Stimulated activated CD8-positive, alpha-beta memory T cell treated with anti-CD3 and anti-CD28 coated beads, Interleukin-4, amount 100 ng/mL, for 4 hours (primary cell): ENCODE measurements at places on chromosomes 6 and 20.
A peak's percentile ranks its signal among the peaks of the same experiment; 100 is the strongest.

GRCh38 chr6:161110028-161110779 lies 118.6 kb downstream of the MAP3K4 start:
- DNase-seq: no peak

- no peak for DNase-seq
These were observed 180.6 kb upstream of the STXBP5 start for GRCh38 chr6:147023581-147023980.

DNA sequence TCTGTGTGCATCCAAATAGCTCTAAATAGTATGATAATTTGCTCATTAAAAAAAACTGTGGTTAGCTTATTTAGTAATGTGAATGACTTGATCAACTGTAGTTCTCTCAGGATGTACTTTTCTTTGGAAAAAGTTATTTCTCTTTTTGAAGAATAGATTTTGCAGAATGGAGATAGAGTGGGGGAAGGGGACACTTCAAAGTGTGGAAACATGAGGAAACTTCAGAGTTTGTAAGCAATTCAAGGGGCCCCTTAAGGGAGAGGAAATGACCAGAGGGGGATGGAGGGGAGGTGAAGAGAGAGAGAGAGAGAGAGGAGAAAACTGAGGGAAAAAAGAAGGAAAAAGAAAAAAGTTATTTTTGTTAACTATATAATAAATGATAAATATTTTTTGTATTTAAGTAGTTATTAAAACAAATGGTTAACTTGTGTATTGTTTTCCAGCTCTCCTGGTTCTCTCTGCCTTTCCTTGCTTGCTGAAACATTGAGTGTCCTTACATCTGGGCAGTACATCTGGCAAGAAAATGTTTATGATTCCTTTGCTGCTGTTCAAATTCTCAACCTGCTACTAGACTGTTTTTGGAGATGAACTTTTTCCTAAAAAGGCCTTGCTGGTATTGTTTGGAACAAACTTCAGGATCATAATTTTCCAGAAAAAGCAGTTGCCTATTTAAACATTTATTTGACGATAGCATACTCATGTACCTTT lies 497.5 kb upstream of the CITED2 start:
- DNase-seq: no peak

GRCh38 chr6:20044883-20045282 lies 167.4 kb downstream of the MBOAT1 start:
- no peak for DNase-seq

DNA sequence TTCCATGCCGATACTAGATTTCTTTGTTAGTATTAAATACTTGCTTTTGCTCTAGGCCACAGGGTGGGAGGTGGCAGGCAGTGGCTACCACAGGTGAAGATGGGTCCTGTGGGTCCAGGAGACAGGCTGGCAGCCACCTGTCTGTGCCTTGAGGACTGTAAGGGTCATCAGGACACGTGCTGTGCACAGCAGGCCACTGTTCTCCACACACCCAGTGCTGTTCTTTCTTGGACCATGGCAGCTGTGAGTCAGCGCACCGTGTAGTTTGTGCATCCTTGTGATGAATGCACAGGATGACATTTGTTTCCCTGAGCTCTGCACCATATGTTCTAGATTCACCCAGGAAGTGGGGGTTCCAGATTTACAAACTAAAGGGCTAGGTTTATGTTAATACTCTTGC lies 317.0 kb downstream of the ZFAND3 start:
- DNase-seq: no peak

DNA sequence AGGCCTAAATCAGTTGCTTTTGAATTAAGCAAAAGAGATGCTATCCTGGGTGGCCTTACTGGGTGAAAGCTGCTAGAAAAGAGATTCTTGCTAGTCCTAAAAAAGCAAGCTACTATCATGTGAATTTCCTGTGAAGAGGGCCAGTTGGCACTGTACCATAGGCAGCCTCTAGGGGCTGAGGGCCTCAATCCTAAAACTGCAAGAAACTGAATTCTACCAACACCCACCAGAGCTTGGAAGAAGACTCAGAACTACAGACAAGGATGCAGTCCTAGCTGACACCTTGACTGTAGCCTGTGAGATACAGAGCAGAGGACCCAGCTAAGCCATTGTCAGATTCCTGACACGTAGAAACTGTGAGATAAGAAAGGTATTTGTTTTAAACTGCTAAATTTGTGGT lies 24.5 kb downstream of the CLIC5 start:
- DNase-seq: no peak

DNA sequence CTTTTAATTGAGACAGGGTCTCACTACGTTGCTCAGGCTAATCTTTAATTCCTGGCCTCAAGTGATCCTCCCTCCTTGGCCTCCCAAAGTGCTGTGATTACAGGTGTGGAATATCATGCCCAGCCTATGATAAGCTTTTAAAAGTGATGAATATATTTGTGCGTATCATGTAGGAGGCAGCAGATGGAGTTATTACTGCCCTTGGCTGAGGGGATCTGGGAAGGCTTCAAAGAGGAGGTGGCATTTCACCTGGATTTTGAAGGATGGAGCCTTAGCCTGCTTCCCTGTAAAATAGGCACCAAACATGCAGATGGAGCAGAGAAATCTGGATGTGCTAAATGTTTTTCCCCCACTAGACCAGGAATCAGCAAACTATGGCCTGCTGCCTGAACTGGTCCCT lies 10.1 kb downstream of the PIM1 start:
- no peak for DNase-seq

DNA sequence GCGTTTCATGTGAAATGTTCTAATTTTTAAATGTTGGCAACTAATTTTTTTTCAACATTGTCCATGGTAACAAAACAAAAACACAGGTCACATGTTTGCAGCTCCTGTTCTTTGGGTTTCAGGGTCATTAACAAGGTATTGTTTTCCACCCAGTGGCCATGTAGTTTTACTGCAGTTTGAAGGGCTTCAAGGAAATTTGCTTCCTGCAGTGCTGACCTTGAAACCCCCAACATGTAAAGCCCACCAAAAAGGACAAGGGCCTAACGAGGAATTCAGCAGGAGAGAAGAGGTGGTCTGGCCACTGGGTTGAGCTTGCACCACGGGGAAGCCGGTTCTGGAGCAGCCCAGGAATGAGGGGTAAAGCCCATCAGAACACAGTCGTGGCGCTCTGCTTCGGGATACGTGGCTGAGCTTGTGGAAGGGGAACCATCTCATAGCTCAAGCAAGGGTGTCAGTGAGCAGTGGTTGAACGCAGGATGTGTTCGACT lies 13.9 kb upstream of the KLHL31 start:
- no peak for DNase-seq

- DNase-seq: no peak
These were observed 11.3 kb downstream of the GABRR1 start for GRCh38 chr6:89205819-89206218.

GRCh38 chr6:16725145-16725864 lies 36.0 kb downstream of the ATXN1 start:
- no peak for DNase-seq

GRCh38 chr20:55650657-55651360 lies 354.5 kb downstream of the CBLN4 start:
- no peak for DNase-seq

DNA sequence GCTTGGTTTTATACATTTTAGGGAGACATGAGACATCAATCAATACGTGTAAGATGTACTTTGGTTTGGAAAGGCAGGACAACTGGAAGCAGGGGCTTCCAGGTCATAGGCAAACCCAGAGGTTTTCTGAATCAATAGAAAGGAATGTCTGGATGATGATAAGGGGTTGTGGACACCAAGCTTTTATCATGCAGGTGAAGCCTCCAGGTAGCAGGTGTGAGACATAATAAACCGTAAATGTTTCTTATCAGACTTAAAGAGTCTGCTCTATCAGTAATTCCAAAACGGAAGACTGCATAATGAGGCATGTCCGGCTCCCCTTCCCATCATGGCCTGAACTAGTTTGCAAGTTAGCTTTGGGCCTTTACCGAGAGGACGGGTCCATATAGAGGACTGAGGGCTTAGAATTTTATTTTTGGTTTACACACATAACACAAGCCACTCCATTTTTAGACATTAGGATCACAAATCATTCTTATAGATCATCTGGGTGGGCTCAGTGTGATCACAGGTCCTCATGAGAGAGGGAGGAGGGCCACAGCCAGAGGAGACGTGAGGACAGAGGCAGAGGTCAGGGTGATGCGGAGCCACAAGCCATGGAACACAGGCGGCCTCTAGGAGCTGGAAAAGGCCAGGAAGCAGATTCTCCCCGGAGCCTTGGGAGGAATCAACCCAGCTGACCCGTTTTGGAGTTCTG lies 10.7 kb upstream of the SERPINB9 start:
- no peak for DNase-seq

- no peak for DNase-seq
These were observed 69.0 kb upstream of the ZNF184 start for GRCh38 chr6:27541933-27542297.

GRCh38 chr20:48791014-48791413 lies 36.8 kb downstream of the PREX1 start:
- DNase-seq: no peak

DNA sequence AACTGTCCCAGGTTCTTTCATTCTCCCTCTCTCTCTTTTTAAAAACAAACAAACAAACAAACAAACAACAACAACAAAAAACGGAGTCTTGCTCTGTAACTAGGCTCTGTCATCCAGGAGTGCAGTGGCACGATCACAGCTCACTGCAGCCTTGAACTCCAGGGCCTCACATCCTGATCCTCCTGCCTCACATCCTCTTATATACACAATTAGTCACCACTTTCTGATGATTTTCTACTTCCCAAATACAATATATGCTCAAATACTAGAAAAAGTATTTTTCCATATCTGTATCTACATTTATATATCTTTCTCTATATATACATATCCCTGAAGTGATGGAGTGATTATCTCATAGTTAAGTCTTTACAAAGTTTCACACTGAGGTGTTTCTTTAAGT lies 170.7 kb downstream of the EPHA7 start:
- DNase-seq: no peak

GRCh38 chr6:70142034-70142433 lies 160.8 kb downstream of the COL9A1 start:
- no peak for DNase-seq

DNA sequence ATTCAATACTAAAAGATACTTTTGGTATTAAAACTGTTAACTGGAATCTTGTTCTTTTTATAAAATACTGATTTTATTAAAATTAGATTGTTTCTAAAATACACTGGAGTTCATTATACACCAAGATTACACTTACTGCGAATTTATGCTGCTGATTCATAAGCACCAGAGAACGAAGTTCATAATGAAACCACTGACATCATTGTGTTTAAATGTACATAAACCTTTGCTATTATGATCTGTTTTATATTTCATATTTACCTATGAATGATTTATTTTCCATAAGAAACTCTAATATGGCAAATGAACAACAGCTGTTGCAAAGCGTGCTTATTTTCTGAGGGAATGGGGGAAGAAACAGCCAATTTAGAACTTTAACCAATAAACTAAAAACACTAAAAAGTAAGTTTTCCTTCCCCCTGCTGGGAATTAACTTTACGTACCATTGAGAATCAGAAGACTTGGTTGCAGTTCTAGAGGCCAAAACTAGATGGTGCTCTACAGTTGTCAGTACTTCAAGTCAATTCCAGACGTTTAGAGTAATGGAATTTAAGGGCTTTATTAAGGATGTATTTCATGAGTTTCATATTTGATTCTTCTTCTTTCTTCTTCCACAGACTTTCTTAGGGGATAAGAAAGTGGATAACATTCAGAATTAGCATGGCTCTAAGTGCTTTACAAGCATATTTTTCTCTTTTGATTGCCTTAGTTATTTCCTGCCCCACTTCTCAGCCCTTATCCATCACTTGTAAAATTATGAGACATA lies 30.8 kb upstream of the COL19A1 start:
- DNase-seq: no peak

- no peak for DNase-seq
These were observed 10.8 kb downstream of the DDX27 start for GRCh38 chr20:49230021-49230420.

DNA sequence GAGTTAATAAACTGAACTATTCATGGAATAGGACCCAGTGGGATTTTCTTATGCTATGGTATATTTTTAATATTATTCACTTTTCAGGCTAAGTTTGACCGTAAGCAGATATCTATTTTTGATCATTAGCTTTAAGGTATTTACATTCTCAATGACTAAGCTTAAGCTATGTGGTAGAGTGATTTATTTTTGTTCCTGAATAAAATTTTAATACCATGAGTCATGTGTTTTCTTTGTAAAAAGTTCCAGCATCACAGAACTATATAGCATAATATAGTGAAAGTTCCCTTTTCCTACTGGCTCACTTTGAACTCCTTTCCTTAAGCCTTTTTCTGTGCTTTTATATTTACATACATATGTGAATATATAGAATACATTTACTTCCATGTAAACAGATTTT lies 75.8 kb downstream of the BCKDHB start:
- DNase-seq: no peak

- DNase-seq: peak; percentile 49
These were observed 170.8 kb downstream of the BCAS1 start for GRCh38 chr20:53899351-53900167.

- DNase-seq: no peak
These were observed 56.1 kb upstream of the FOXQ1 start for GRCh38 chr6:1255636-1256365.

DNA sequence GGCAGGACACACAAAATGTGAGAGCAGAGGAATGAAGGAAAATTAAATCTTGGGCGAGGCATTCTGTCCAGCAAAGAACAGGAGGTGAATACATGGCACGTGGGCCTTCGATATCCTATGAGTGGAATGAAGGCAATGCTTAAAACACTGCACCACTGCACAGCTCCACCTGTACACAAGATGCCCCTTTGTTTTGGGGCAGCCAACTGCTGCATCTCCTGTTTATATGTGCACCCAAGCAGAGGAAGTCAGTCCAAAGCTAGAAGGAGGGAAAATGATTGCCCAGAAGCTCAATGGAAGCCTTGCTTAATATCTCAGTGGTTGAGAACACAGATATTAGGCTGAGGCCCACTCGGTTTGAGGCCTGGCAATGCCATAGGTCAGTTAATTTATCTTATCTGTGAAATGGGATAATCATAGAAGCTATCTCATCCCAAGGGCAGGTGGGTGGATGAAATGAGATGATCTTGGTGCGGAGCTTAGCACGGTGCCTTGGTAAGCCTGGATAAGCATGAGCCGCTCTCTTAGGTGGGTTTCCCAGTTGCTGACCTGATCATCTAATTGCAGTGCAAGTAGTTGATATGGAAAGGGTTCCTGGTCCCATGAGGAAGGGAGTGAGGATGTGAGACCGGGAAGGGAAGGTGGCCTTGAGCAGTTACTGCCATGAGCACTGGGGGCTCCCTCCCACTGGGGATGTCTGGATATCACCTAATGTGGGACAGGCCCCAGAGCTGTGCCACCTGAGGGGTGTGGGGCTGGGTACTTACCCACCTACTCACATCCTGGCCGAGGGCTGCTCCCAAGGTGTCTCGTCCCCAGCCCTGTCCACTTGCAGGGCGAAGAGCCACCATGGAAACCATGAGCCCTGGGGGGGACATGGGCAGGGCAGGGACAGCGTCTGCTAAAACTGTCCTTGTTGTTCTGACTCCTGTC lies 9.9 kb downstream of the BANF2 start:
- no peak for DNase-seq

GRCh38 chr20:25006431-25007167 lies 14.0 kb upstream of the APMAP start:
- no peak for DNase-seq

- DNase-seq: peak; percentile 16
These were observed 7.7 kb upstream of the ZNF334 start for GRCh38 chr20:46520976-46521579.
